ENCODE measurements at places on chromosomes 2 and 18.

DNA sequence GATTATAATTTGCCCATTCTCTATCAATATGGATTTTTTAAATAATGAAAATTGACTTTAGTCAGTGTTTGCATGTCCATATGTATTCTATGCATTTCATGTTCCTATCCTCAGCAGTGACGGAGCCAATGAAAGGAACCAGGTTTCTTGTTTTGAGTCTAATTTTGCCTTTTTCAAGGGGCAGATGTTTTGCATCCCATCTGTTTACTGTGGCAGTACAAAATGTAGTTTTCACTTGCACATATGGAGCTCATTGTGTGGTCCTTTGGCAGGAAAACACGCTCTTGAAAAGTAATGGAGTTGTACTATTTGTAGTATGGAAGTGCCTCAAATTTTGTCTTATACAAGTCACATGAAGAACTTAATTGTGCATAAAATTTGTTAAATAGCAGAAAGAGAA lies 127.8 kb downstream of the AGPS start:
- no peak for DNase-seq

DNA sequence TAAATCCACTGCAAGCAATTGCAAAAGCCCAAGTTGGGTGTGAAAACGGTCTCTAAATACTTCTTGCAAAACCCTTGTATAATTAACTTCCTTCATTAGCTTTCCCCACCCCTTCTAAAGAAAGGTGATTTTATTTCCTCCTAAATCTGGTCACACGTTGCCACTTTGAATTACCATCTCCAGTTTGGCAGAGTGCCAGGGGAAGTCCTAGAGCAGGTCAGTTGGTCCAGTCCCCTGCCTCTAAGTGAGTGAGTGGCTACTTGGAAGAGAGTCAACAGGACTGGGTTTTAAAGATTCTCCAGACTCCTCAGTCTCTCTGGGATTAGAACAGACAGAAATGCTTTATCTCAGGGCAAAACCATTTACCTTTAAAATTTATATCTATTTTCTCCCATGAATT lies 18.7 kb upstream of the LYPD6B start:
- DNase-seq = no peak

- no peak for DNase-seq
These were observed 89.8 kb upstream of the KCNH7 start for GRCh38 chr2:162928356-162928755.

DNA sequence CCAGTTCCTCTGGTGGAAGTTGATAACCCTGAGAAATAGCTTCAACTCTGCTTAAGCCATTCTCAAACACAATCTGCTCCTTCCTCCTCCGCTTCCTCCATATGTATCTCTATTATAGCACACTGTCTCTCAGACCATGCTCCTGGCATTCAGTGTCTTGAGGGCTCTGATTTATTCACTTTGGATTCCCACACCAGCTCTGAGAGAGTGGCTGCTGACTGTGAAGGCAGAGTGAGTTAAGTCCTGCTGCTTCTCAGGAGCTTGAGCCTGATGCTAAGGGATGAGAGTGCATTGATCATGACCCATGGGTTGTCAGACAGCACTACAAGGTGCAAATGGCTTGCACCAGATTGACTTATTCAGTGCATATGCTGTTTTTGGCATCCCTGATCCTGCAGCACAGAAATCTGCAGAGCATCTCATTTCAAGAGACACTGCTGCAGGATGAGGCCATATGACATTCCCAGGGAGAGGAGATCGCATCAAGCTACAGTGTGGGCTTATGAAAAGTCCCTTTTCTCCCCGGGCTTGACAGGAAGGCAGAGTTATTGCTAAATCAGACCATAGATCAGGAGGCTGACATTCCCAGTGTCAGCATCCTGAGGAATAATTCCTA lies 500.5 kb upstream of the RAB6C start:
- DNase-seq = no peak

DNA sequence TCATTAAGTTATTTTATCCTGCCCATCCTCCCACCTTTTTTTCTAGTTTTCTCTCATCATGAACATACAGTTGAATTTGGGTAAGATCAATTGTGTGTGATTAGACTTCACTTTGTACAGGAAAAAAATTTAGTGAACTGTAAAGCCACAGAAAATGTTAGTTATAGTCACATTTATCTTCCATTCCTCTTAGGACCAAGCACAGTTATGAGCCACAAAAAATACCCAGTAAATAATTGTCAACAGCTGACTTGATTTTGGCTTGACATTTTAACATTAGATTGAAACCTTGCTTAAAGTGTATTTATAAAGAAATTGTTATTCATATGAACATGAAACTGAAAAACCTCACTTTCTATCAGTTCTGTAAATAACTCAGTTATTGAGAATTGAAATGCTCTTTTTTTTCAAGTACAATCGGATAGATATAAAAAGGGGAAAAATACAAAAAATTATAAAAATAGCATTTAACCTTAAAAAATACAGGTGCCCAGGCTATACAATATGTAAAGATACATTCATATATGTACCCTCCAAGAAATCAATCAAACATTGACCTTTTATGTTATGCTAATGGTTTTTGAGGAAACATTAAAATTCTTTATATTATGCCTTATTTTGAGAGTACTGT lies 389.5 kb upstream of the NRP2 start:
- no peak for DNase-seq

DNA sequence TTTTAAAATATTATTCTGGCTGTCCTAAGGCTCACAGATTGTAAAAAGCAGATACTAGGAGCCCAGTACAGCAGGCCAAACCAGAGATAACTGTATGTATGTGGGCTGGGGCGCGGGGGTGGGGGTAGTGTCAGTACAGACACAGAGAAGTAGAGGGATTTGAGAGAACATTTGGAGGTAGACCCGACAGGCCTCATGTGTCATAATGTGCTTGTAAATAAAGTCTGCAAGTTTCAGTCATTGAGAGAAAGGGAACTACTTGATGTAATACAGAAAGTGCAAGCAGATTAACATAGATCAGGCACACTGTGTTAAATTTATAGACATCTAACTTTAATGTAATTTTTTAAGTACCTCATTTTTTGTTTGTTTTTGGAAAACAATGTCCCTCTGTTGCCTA lies 7.4 kb upstream of the POLI start:
- DNase-seq = no peak

- no peak for DNase-seq
These were observed 324.8 kb upstream of the CHAC2 start for GRCh38 chr2:53442783-53443182.

DNA sequence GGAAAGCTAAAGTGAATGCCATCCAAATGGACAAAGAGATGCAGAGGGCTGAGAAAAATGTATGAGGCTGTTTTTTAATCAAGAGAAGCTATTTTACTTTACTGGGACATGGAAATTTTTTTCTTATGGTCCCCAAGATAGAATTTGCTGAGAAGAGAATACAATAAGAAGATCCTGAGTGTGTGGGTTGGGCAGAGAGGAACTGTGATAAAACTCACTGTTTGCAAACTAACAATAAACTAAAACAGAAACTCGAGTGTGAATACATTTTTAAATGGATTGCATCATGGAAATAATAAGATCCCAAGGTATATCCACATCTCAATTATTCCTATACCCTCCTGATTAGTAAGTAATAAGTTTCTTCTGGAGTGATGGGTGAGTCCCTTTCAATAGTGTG lies 4.4 kb downstream of the NEB start:
- DNase-seq = no peak

GRCh38 chr2:28231110-28231631 lies 161.5 kb upstream of the FOSL2 start:
- DNase-seq = no peak

GRCh38 chr2:98334439-98335078 lies 11.7 kb upstream of the CNGA3 start:
- no peak for DNase-seq

DNA sequence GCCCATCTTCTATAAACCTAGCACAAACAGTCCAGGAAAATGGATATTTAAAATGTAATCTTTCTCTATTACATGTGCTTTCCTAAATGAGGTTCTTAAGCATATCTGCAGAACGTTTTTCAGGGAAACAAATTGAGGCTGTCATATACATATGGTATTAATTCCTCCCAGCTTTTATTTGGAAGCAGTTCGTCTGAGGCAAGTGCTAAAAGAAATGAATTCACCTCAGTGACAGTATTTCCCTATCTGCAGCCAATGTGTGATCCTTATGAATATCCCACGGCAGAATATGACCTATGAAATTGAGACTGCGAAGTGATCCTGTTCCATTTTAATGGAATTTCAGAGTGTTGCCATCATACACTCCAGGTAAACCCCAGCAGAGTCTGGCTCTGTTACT lies 7.1 kb downstream of the MYOM1 start:
- no peak for DNase-seq

GRCh38 chr18:3966642-3967358 lies 488.3 kb downstream of the DLGAP1 start:
- no peak for DNase-seq

DNA sequence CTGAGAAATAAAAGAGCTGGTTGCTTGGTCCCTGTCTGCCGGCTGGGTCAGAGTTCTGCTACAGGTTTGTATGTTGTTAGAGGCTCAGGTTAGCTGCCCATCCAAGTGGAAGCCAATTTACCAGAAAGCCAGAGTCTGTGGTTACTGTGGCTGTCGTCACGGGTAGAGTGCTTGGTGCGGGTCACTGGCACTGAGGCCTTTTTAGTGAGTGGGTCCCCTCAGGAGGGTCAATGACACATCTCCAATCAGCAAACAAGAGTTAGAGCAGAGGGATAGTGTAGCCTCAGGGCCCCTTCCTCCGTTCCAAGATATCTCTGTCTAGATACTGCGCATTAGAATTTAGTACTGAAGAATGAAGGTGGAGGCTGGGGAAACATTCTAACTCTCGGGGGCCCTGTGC lies 41.2 kb downstream of the CTIF start:
- DNase-seq = no peak

- no peak for DNase-seq
These were observed 498 bp downstream of the ITGAV start for GRCh38 chr2:186590350-186590758.

GRCh38 chr2:40716879-40717278 lies 265.0 kb upstream of the SLC8A1 start:
- no peak for DNase-seq

- no peak for DNase-seq
These were observed 429.3 kb upstream of the VRK2 start for GRCh38 chr2:57617318-57617717.

DNA sequence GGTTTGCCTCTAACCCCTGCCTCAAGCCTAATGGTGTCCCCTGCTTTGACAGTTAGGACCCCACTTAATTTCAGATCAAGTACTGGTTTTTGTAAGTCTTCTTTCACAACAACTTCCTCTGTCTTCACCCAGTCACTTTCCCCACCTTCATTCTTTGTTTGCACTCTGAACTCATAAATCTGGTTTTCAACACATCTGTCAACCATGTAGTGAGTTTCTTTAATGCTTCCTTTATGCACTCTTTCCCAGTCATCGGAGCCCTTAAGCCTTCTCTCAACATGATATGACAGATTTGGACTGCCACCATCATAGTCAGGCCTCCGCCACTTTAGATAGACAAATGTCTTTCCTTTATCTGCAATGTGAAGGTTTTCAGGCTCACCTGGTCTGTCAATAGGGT lies 109.1 kb downstream of the PLEKHA3 start:
- no peak for DNase-seq

- DNase-seq = no peak
These were observed 382.8 kb downstream of the GPD2 start for GRCh38 chr2:156818944-156819343.

DNA sequence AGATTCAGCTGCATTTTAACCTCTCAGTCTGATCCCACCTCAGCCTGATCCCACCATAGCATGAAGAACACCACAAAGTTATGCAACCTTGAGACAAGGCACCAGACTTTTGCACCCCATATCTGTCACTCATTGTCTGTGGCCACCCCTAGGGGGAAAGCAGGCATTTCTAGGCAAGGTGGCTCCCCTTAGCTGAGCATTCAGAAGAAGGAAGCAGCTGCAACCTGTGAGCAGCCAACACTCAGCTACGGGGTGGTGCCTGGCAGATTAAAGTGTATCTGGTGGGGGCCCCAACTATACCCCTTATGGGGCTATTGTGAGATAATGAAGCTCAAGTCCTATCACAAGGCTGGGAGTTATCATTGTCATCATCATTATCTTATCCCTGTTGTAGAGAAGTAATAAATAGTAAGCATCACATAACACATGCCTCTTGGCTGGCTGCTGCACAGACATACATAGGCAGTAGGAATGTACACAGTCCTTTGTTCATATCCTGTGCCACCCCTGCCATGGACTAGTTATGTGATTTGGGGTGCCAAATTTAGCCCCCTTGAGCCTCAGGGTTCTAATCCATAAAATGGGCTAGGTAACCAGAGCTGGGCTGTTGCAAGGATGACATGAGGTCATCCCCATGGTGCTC lies 20.6 kb upstream of the TMEM163 start:
- DNase-seq = no peak

GRCh38 chr2:105072039-105072438 lies 34.2 kb downstream of the MRPS9 start:
- DNase-seq = no peak

GRCh38 chr2:16665748-16666448 lies at the start of gene CYRIA:
Gene CYRIA (minus strand): TSS chr2:16665834. CDS start chr2:16588119, 77,715 bp downstream.
- DNase-seq = no peak

- no peak for DNase-seq
These were observed 95.9 kb upstream of the RMDN2 start for GRCh38 chr2:37829202-37829601.

DNA sequence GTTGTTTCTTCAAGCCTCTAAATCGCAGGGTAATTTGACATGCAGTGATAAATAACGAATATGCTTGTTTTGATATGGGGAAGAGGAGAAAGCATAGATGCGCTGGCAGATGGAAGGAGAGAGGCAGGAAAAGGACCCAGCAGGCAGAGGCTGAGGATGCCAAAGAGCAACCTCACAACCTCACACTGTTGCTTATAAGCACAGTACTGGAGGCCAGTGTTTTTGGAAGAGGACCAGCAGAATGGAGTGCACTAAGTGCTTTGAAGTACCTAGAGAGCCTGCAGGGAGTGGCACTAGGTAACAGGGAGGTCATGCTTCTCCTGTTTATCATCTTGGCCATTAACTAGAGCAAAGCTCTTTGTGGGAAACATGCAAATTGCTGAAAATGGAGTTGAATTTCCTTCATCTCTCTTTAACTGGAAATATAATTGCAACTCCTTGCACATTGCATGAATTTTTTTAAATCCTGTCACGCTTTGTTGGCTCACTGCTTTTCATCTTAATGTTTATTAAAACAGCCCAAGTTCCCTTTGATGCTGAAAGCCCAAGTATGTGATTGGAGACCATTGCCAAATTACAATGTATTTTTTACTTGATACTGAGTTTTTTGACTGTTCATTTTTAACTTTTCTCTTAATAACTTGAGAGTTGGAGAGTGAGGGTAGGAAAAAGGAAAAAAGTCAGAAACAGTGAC lies 236.4 kb downstream of the LRRTM1 start:
- no peak for DNase-seq

GRCh38 chr2:208064220-208064961 lies 39.1 kb upstream of the PLEKHM3 start:
- no peak for DNase-seq

Data from stimulated activated CD8-positive, alpha-beta memory T cell treated with anti-CD3 and anti-CD28 coated beads, Interleukin-4, amount 100 ng/mL, for 1 hour (primary cell).